ENCODE measurements at places on chromosomes 16 and 17.

GRCh38 chr17:40303708-40304551 lies 5.0 kb upstream of the RARA start:
- no peak for DNase-seq

GRCh38 chr17:79949656-79950209 lies 85.9 kb downstream of the TBC1D16 start:
- no peak for DNase-seq

- no peak for DNase-seq
These were observed 27.7 kb upstream of the FAAP100 start for GRCh38 chr17:81579821-81580321.

DNA sequence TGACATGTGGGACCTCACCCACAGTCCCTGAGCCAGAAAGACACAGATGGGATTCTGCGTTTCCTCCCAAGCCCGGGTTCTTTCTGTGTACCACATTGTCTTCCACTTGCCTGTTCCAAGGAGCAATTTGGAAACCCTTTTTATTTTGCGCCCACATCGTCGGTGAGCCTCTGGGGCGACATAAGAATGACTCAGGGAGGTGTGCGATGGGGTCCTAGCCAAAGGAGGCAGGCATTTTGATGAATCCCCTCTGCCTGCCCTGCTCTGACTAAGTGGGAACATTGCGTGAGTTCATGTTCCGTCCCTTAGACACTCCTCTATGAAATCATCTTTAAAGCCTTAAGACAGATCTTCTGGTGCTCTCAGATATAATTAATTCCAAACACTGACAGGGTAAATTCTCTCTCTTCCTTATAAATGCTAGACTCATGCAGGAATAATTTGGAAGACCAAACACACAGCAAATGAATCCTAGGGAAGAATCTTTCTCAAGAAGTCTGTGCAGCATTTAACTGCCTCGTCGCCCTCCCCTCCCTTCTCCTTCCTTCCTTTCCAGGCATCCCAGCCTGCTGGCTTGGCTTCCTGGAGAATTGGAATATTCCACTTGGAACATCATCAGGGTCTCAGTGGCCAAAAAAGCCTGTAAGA lies 52.7 kb upstream of the FOXF1 start:
- DNase-seq, result no peak

- no peak for DNase-seq
These were observed 49.3 kb upstream of the CACNG4 start for GRCh38 chr17:66915204-66915611.

DNA sequence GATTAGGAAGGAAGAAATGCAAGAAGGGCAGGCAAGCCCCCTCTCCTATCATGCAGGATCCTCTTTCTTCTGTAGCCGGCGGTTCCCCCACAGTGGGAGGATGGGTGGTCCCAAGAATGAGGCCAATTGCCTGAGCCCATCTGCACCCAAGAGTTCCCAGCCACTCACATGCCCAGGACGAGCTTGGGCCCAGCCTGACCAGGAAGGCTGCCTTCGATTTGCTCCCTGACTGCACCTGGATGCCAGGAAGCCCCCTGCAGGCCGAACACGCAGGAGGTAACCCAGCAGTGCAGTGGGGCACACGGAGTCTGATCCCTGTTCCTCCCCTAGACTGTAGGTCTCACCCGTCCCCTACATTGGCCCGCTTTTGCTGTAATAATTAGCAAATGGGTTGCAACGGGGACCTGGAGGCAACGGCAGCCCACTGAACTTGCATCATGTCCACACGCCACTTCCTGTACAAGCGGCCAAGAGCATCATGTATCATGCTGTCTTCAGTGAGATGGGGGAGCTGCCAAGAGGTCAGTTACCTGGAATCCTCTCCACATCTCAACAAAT lies 67.5 kb downstream of the AMFR start:
- no peak for DNase-seq

DNA sequence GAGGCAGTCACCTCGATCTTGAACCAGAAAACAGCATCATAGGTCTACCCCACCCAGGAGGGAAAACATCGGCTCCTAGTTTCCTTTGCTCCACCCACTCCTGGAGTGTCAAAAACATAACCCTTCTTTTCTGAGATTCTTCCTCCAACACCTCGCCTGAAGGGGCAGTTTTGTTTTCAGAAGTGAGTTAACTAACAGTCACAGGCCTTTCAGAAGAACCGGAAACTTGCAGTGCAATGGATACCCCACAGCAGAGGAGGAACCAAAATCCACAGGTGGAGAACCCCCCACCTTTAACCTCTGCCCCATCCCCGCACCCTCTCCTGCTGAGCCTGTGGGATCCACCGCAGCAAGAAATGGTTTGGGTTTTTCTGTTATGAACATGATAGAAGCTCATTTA lies 7.8 kb upstream of the TEX2 start:
- DNase-seq, result no peak

DNA sequence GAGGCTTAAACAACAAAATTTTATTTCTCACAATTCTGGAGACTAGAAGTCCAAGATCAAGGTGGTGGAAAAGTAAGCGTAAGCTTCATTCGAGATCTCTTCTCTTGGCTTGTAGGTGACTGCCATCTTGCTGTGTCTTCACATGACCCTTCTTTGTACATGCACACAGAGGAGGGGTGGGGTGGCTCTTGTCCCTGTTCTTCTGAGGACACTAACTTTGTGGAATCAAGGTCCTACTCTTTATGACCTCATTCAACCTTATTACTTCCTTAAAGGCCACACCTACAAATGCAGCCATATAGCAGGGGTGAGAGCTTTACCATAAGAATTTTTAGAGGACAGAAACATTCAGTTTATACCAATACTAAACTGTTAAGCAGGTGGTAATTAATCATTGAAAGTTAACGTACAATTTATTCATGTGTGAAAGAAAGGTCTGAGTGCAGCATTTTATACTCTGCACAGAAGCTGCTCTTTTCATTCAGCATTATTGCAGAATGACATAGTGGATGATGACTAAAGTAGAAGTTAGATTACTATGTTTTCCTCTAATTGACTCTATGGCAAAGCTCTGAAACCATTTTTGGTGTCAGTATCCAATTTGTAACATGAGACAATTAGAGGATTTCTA lies 139.9 kb upstream of the HLF start:
- no peak for DNase-seq

DNA sequence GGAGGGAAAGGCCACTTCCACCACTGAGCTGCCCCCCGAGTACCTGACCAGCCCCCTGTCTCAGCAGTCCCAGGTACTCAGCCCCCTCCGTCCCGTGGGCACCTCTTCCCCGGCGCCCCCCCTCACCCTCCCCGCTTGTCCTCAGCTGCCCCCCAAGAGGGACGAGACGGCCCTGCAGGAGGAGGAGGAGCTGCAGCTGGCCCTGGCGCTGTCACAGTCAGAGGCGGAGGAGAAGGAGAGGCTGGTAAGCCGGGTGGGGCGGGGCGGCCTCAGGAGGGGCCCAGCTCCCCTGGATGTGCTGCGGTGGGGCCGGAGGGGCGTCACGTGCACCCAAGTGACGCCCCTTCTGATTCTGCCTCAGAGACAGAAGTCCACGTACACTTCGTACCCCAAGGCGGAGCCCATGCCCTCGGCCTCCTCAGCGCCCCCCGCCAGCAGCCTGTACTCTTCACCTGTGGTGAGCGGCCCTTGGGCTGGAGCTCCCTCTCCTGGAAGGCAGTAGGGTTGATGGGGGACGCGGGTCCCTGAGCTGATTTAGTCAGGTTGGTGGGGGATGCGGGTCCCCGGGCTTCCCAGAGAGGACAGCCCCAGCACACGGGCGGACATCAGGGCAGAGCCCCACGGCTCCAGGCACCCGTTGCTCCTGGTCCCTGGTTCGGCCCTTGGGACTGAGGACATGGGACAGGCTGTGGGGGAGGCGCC lies 9.5 kb upstream of the MRPL12 start:
- DNase-seq, result no peak

DNA sequence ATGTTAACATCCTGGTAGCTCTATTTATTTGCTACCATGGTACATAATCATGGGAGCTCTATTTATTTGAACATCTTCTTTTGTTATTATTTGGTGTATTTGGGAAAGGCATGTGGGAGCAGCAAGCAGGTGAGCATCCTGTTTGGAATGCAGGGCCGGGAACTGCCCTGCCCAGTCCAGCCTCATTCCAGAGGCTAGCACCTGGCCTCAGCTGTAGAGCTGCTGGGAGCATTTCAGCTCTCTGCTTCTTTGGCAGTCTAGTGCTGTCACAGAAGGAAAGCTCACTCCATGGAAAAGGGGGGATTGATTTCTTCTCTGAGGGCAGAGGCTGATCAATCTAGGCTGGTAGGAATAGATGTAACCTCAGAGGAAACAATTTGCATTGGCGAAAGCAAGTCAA lies 112.5 kb downstream of the WWOX start:
- DNase-seq, result no peak
